ENCODE measurements at places on chromosomes 16 and 17. TPM values are rescaled to one million over a fixed set of nuclear protein-coding genes. Genes with fewer than 3 reads are reported as not detected.
A peak's percentile ranks its signal among the peaks of the same experiment; 100 is the strongest.

GRCh38 chr17:13736916-13737315, 135.2 kb upstream of the HS3ST3A1 start:
- no peaks in the 10 kb centered on the region for H3K4me1 ChIP-seq
- no peak for DNase-seq
- H3K36me3 ChIP-seq, result no peaks in the 10 kb centered on the region
- H3K27ac ChIP-seq, result no peak overlapping the region

DNA sequence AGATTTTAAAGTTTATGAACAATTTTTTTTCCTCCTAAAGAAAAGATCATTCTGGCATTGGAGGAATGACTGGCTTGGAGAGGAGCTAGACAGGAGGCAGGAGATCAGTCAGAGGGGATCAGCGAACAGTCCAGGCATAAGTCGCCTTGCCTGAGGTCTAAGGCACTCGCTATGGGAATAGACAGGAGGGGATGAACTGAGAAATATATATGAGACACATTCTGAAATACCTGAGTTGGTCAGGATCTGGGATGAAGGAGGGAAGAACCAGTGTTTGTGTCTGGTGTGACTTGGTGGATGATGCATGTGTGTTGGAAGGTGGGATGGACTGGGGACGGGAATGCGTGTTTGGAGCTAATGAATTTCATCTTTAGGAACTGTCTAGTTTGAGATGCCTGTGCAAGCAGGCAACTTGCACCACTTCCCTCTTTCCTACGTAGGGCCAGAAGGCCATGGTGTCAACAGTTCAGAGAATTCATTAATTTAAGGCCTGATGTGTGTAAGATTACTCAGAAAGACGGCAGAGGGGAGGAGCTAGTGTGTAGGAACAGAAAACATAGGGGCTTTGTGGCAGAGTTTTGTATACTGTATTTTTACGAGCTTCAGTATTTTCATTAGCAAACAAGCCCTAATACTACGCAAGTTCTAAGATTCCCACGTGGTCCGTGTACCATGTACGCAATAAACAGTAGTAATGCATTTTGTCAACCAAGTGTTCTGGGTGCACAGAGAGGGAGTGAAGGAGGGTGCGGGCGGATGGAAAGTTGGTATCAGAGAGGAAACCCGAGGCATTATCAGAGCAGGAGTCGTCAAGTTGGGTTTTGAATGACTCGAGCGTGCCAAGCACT, 825 bp downstream of the HEATR6 start:
- H3K27ac ChIP-seq, result peak overlapping the region; percentile 2
- peaks cover 3% of the 10 kb centered on the region for H3K4me1 ChIP-seq
- no peaks in the 10 kb centered on the region for H3K36me3 ChIP-seq
- H3K4me3 ChIP-seq, result peak overlapping the region; percentile 55
- DNase-seq, result no peak
- H3K27me3 ChIP-seq, result no peaks in the 10 kb centered on the region

DNA sequence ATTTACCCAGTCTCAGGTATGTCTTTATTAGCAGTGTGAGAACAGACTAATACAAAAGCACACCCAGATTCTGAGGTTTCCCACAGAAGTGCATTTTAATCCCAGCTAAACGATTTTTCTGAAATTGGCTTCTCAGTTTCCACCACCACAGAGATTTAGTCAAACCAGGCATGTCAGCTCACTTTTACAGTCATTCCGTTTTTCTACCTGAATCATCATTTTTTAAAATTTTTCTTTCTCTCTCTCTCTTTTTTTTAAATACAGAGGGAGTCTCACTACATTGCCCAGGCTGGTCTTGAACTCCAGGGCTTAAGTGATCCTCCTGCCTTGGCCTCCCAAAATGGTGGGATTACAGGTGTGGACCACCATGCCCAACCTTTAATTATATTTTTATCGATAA, 389.1 kb downstream of the HAPSTR1 start:
- DNase-seq, result no peak
- no peaks in the 10 kb centered on the region for H3K36me3 ChIP-seq
- H3K4me3 ChIP-seq, result no peak overlapping the region
- H3K27ac ChIP-seq, result no peak overlapping the region
- H3K4me1 ChIP-seq, result no peaks in the 10 kb centered on the region

DNA sequence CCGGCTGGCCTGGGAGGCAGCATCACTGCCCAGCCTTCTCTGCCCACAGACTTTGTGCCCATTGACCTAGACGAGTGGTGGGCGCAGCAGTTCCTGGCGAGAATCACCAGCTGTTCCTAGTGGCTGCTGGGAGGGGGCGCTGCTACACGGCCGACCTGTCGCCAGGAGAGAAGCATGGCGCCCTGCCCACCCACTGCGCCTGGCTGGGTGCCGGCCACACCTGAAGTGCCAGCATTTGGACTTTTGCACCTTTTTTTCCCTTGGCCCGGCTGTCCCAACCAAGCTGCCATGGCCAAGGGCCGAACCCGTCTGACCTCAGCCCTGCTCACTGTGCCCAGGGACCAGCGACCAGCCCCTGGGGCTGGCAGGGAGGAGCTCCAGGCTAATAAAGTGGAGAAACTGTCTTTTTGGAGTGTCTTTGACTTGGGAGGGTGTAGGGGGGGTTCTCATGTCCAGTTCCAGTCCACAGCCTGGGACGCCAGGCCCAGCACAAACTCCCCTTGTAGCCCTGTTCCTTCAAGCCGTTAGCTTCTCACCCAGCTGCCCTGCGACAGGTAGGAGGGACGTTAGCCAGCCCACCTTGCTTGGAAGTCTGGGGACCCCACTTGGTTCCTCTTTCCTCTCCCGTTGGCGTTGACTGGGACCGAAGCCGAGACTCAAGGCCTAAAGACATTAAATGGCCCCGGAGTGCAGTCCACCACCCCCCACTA, 939 bp upstream of the WDR90 start:
- peak overlapping the region; percentile 93 for H3K27ac ChIP-seq
- DNase-seq, result no peak
- H3K4me1 ChIP-seq, result peaks cover 15% of the 10 kb centered on the region
- no peaks in the 10 kb centered on the region for H3K36me3 ChIP-seq
- peak overlapping the region; percentile 71 for H3K4me3 ChIP-seq

Gene FBXO39
- 2.4 TPM for total RNA-seq

Gene HAGHL
- total RNA-seq, result 25.7 TPM

Data from ovary (tissue), 10 donors.